ENCODE measurements at places on chromosomes 1 and 21.

DNA sequence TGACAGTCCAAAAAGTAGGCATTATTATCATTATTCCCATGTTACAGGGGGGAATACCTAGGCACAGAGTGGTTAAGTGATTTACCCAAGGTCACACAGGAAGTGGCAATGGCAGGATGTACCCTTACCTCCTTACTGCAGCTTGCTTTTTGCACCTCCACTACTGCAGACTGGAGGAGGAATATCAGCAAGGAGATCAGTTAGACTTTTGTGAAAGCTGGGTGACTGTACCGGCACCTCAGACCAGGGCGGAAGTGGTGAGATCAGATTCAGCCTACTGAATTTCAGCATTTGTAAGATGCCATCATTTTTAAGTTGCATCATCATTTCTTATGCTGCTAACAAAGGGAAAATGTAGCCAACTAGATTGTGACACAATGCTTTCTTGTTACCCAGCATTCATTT, 4.5 kb downstream of the ADARB1 start:
- DNase-seq: peak; percentile 33

DNA sequence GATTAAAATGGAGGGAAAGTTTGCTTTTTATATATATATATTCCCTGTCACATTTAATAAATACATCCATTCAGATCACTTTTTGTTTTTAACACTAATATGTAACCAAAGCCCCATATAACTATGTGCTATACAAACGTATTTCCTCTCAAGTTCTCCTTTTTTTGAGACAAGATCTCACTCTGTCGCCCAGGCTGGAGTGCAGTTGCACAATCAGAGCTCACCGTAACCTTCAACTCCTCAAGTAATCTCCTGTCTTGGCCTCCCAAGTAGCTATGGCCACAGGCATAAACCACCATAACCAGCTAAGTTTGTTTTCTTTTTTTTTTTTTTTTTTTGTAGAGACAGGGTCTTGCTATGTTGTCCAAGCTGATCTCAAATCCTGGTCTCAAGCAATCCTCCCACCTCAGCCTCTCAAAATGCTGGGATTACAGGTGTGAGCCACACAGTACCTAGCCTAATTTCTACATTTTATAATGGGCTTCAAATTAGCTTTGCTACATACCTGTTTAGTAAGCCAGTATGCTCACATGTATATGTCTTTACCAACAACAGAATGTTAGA, 120.0 kb downstream of the TGFBR3 start:
- no peak for DNase-seq

- peak; percentile 38 for DNase-seq
Measured at GRCh38 chr1:158527190-158527815, 26.9 kb downstream of the OR6Y1 start.

DNA sequence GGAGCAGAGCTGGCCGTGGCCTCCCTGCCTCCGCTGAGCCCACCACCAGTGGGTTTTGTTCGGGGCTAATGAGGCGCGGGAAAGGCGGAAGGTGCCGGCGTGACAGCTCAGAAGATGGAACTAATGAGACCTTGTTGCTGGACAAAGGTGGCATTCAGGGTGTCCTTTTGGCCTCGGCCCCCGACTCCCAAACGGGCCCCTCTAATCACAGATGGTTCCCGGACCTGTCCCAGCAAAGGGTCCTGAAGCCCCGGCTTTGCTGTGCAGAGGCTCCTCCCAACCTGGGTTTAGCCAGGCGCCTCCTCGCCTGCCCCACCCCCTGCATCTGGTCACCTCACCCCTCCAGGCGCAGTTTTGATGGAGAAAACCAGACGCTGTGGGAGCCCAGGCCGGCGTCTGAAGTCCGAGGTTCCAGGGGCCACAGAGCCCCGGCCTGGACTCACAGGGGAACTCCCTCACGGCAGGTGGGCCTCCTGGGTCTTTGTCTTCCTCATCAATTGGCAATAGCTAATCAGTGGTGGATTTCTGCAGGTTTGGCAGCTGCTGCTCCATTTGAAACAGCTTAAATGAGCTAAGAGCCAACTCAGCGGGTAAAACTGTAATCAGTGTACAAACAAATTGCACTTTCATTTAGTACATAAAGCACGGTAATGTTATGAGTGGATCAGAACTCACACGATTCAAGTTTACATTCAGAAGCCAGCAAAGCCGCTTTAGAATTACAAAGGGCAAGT, 44.3 kb upstream of the ADARB1 start:
- DNase-seq: no peak

- no peak for DNase-seq
Measured at GRCh38 chr1:180029524-180030135, 75.0 kb downstream of the CEP350 start.

DNA sequence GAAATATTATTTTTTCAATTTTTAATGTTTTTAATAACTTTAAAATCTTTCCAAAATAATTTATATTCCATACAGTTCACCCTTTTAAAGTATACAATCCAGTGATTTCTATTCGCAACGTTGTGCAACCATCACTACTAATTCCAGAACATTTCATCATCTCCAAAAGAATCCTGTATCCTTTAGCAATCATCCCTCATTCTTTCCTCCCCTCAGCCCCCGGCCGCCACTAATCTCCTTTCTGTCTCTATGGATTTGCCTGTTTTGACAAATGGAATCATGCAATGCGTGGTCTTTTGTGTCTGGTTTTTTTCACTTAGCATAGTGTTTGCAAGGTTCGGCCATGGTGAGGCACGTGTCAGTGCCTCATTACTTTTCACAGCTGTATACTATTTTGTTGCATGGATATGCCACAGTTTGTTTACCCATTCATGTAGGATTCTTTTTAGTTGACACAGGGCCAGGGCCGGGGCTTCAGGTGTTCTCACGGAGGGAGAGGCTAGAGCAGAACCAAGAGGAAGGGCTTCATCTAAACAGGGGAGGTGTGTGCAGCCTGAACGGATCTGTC, 40.6 kb upstream of the ZBTB40 start:
- DNase-seq: peak; percentile 51

- DNase-seq: no peak
Measured at GRCh38 chr1:114063544-114063943, 84.3 kb downstream of the OLFML3 start.

DNA sequence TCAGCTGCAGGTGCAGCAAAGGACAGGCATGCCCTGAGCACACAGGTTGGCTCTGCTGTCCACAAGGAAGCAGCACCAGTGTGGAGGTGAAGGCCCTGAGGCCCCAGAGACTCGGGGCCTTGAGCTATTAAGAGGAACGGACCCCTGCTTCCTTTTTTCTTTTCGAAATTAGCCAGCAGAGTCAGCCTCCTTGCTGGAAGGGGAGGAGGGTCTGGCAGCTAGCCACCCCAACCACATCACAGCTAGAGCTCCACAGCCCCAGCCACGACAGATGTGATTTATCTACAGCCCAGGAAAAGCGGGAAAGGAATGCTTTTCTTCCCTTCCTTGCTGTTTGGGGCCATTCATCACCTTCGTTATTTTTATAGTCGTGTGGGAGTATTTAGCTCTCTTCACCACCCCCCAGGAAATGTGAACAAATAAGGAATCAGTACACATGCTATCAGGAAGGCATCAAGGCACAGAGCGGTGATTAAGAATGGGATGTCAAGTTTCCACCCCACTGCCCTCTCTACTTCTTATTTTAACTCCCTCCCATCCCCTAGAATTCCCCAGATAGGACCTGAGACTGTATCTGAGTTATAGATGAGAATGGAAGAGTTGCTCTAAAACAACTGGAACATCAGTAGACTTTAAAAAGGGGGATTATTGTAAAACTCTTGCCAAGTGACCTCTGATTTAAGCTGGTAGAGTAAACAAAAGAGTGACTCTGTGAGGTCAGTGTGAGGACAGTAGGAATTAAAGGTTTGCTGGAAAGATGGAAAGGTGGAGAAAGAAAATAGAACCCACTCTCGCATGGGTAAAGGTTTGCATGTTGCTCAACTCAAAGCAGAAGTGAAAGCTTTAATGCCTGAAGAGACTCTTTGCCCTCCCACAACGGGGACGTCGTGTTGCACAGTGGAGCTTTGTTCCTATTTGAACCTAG, 224.7 kb upstream of the GJB5 start:
- DNase-seq: no peak

- DNase-seq: no peak
Measured at GRCh38 chr21:41659791-41660560, 106.9 kb downstream of the RIPK4 start.

DNA sequence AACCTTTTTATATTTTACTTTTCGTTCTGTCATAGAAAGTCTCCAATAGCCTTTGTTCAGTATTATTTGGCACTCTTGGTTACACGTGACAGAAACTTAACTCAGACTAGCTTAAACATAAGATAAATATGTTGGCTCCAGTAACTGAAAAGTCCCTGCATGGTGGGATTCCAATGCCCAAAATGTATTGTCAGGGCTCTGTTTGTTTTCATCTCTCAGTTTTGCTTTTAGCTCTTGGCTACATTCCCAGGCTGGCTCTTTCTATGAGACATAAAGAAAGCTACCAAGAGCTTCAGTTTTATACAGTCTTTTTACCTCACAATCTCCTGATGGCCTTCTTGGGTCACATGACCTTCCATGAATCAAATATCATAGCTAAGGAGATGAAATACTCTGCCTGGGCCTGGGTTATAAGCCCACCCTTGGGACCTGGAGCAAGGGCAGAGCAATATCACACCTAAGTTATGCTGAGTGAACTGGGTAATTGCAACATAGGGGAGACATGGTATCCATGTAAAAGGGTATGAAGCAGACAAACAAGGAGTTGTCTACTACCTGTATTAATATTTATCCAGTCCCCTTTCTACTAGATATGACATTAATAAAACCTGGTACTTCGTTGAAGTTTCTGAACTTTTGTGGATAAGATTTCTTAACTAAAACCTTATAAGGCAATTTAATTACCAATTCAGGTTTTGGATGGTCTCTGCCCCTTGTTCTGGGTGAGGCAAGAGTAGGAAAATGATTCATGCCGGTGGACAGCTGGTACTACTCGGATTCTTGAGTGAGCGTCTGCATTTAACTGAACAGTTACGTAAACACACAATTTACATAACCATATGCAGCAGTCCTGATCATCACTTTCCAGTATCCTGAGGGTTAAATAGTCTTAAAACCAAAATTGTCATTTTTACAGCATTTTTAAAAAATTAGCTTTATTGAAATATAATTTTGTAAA, 442.3 kb downstream of the GPATCH2 start:
- peak; percentile 2 for DNase-seq
